ENCODE measurements at places on chromosomes 3 and 15.

DNA sequence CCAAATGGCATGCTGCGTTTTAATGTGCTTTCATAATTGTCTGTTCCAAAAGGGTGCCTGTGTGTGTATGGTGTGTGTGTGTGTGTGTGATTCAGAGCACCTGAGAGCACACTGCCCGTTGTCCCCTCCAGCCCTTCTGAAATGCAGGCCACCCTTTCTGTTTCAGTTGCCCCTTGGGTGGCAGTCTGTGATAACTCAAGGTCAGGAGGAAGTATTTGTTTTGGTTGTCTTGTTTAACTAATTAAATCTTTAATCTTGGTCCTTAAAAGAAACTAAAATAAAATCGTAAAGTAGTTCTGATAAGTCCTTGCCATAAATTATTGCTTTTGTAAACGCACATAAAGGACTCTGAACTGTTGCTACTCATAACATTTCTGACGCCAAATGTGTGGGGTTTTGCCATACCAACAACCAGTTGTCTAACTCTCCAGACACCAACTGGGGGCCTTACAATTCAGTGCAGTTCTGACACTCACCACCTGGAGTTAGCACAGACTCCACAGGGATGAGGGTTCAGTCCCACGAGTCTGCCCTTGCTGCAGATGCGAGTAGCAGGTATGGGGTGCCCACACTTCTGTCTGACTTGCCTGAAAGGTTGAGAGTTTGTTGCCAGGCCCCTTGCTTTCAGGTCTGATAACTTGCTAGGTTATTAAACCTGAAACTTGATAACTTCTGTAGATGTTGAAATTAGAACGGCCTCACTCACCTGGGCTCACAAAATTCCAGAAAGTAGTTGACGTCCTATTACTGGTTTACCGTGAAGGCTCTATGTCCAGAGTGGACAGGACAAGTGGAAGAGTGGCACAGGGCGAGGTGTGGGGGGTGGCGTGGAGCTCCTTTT, 157.3 kb downstream of the IGF1R start:
- peak; percentile 61 for DNase-seq

GRCh38 chr15:25611603-25612002, 172.8 kb upstream of the UBE3A start:
- DNase-seq, result no peak

DNA sequence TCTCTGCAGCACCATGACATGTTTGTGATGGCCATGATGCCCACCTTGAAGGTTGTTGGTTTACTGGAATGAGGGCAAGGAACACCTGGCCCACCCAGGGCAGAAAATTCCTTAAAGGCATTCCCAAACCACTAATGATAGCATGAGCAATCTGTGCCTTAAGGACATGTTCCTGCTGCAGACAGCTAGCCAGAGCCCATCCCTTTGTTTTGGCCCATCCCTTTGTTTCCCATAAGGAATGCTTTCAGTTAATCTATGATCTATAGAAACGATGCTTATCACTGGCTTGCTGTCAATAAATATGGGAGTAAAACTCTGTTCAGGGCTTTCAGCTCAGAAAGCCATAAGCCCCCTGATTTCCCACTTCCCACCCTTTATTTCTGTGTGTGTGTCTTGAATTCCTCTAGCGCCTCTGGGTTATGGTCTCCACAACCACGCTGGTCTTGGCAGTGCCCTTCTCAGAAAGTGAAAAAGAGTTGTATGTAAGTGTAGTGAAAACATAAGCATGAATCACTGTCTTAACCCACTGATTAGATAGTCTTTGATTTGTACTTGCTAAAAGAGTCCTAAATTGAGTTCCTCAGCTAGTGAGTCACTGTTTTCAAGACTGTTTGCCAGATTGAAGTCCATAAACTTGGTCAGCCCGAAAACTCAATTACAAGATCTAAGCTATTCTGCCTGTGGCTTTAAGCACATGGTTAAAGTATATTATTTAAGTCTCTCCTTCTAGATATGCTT, 19.0 kb upstream of the CCR2 start:
- no peak for DNase-seq

- DNase-seq, result no peak
These were observed 183.7 kb upstream of the NAALADL2 start for GRCh38 chr3:174675406-174675805.

GRCh38 chr15:63891768-63892133, 58.0 kb upstream of the HERC1 start:
- no peak for DNase-seq

- no peak for DNase-seq
These were observed 30.3 kb downstream of the CLRN1 start for GRCh38 chr3:150942221-150942620.

All from A549 (cell line).